Endothelial cell (in vitro differentiated cells): ENCODE measurements at places on chromosomes 3 and 15. TPM values are rescaled to one million over a fixed set of nuclear protein-coding genes. Genes with fewer than 3 reads are reported as not detected.

Gene GRK7
- total RNA-seq, result 0.10 TPM

Gene GOLGA8M
- 1.3 TPM for total RNA-seq

Gene FANCD2OS
- total RNA-seq, result not detected

Gene STRIT1
- not detected for total RNA-seq

Gene OSBPL10
- 61.0 TPM for total RNA-seq

Gene ZPLD1
- not detected for total RNA-seq

Gene ISL2
- 1.4 TPM for total RNA-seq

Gene GOLGA8G
- total RNA-seq, result not detected

Gene PPP1R14D
- total RNA-seq, result not detected

Gene IL17RB
- 0.33 TPM for total RNA-seq

Gene LRRC49
- total RNA-seq, result 4.2 TPM

Gene SV2B
- 0.26 TPM for total RNA-seq

DNA sequence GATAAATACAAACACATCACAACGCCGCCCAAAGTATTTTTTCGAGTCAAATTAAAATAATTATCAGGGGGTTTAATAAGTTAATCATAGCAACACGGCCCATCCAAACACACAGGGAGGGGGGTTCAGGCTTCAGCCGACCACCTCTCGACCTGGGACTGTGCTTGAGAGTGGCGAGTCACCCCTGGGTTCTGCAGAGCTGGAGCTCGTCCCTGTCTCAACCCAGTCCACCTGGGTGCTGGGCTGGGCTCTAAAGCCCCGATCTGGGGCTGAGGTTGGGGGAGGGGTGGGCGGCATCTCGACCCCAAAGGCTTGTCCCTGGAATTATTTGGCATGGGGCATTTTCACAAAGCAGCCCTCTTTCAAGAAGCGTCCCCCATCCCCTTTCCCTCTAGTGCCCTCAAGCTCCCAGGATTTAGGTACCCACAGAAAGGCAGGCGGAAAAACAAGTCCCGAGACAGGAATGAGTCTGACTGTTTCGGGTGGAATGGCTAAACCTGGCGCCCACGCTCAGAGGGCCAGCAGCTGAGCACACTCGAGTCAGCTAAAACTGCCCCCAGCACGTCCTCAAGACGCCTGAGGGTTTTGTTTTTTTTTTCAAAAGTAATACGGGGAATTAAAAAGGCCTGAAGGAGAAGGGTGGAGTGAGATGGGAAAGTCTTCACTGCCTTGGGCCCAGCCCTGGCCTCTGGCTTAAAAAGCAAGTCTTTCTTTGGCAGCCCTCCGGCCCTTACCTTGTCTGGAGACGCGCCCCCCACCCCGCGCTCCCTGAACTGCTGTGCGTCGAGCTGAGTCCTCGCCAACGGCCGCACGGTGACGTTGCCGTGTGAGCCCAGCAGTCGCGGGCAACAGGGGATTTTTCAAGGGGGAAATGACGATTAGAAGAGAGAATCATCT, 32.5 kb downstream of the NR2F2 start:
- peak; percentile 34 for DNase-seq
- H3K36me3 ChIP-seq, result no peaks in the 10 kb centered on the region
- peaks cover 44% of the 10 kb centered on the region for H3K27me3 ChIP-seq
- H3K27ac ChIP-seq, result no peak overlapping the region
- H3K4me1 ChIP-seq, result peaks cover 28% of the 10 kb centered on the region

DNA sequence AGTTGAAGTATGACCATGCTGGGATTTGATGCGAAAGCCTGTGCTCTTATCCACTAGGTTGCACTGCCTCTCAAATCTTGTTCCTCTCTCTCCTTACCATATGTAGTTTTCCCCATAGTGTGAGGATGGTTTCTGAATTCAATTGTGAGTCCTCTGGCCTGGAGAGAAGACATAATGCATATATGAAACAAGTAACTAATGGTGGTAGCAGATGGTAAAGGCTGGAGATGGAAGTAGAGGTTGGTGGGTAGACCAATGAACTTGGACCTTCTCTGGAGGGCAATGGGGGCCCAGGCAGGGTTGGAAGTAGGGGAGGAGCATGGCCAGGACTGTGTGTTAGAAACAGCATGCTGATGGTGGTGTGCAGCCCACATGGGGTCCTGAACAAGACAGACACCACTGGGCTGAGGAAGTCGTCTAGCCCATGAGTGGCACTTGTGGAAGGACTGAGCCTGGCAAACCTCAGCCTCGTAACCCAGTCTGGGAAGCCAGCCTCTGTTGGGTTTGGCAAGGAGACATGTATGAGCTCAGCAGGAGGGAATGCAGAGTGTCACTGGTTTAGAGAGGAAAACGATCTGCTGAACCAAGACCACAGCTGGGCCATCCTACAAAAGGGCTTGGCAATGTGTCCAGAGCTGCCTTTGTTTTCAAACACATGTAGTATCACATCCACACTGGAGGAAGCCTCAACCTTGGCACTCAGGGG, 18.5 kb upstream of the LMCD1 start:
- DNase-seq, result no peak
- H3K27me3 ChIP-seq, result no peaks in the 10 kb centered on the region
- H3K4me1 ChIP-seq, result peaks cover 4% of the 10 kb centered on the region
- H3K27ac ChIP-seq, result no peak overlapping the region
- no peaks in the 10 kb centered on the region for H3K36me3 ChIP-seq

DNA sequence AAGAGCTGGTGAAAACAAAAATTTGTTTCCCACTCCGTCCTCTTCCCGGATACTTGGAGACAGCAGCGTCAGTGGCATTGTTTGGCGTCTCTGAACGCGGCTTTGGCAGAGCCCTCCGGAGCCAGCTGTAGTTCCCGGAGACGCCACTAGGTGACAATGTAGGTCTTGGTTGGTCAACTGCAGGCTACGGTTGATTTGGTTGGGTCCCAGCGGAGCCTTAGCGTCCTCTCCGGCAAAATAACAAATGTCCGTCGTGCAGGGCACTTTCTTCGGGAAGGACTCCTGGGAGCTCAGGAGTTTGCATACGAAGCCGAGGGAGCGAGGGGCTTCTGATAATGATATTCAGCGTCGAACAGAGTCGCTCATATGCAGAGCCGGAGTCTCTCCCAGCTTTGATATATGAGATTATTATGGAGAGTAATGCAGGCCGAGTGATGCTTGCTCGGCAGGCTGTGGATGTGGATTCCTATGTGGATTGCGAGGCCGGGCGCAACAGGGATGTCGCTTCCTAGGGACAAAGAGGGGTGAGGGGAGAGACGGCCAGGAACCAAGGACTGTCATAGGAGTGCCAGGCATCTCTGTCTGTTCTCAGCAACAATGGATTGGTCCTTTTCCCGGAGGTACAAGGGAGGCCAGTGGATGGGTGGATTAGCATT, 74.8 kb downstream of the IL20RB start:
- H3K4me1 ChIP-seq, result peaks cover 15% of the 10 kb centered on the region
- peak overlapping the region; percentile 54 for H3K27ac ChIP-seq
- DNase-seq, result peak; percentile 98
- H3K4me3 ChIP-seq, result peak overlapping the region; percentile 72
- H3K27me3 ChIP-seq, result peaks cover 4% of the 10 kb centered on the region
- H3K36me3 ChIP-seq, result no peaks in the 10 kb centered on the region

- no peaks in the 10 kb centered on the region for H3K36me3 ChIP-seq
- peak overlapping the region; percentile 97 for H3K27ac ChIP-seq
- H3K27me3 ChIP-seq, result no peaks in the 10 kb centered on the region
- peaks cover 61% of the 10 kb centered on the region for H3K4me1 ChIP-seq
- no peak for DNase-seq
- H3K4me3 ChIP-seq, result no peak overlapping the region
Measured at GRCh38 chr3:42051384-42052131, 39.6 kb upstream of the TRAK1 start.

GRCh38 chr3:187773233-187774184, 28.2 kb upstream of the BCL6 start:
- DNase-seq, result no peak
- no peak overlapping the region for H3K4me3 ChIP-seq
- no peaks in the 10 kb centered on the region for H3K36me3 ChIP-seq
- H3K27ac ChIP-seq, result peak overlapping the region; percentile 33
- peaks cover 11% of the 10 kb centered on the region for H3K4me1 ChIP-seq

DNA sequence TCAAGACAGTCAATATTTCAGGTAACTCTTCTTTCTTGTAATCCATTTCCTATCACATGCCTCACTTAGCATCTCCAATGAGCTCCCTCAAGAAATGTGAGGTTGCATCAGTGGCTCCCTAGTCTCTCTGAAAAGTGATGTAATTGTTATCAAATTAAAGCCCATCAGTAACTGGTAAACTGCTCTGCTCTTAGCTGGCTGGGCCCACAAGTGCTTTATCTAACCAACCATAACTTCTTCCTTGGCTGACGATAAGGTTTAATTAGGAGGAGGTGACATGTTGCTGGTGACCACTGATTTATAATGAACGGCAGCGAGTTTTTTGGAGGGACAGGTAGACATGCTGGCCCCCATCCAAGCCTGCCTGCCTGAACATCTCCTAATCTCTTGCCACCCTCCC, 79.6 kb downstream of the RTP4 start:
- DNase-seq, result no peak
- no peaks in the 10 kb centered on the region for H3K27me3 ChIP-seq
- H3K4me3 ChIP-seq, result no peak overlapping the region
- no peaks in the 10 kb centered on the region for H3K4me1 ChIP-seq

- H3K27ac ChIP-seq, result no peak overlapping the region
- H3K4me3 ChIP-seq, result no peak overlapping the region
- DNase-seq, result no peak
- peaks cover 4% of the 10 kb centered on the region for H3K36me3 ChIP-seq
Measured at GRCh38 chr15:64249883-64250575, 87.2 kb upstream of the PPIB start.

- no peak overlapping the region for H3K27ac ChIP-seq
- peaks cover 24% of the 10 kb centered on the region for H3K36me3 ChIP-seq
- DNase-seq, result no peak
Measured at GRCh38 chr15:49619226-49619625, 1.4 kb downstream of the FAM227B start.

DNA sequence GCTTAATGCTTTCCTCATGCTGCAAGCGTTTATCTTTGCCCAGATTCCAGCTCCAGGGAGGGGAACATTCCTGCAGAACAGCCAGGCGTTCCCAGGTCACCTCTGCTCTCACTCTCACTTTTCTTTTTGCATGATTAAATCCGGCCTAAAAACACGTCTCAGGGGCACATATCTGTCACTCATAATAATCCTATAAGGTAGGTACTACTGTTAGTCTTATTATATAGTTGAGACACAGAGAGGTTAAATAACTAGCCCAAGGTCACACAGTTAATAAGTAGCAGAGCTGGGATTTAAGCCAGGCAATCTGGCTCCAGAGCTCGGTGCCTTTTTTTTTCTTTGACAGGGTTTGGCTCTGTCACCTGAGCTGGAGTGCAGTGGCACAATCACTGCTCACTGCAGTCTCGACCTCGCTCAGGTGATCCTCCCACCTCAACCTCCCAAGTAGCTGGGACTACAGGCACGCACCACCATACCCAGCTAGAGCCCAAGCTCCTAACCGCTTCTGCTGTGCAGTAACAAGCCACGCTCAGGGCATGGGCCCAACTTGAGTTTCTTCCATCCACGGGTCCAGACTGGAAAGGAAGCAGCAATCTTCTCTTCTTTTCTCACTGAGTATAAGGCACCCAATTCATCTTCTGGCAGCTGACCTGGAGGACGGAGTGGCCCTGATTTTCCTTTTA, 96.5 kb downstream of the LIPC start:
- DNase-seq, result no peak
- H3K36me3 ChIP-seq, result no peaks in the 10 kb centered on the region
- no peak overlapping the region for H3K4me3 ChIP-seq
- H3K27ac ChIP-seq, result no peak overlapping the region

- H3K27ac ChIP-seq, result no peak overlapping the region
- H3K27me3 ChIP-seq, result peaks cover 4% of the 10 kb centered on the region
- H3K4me3 ChIP-seq, result peak overlapping the region; percentile 98
- H3K36me3 ChIP-seq, result no peaks in the 10 kb centered on the region
- no peak for DNase-seq
- H3K4me1 ChIP-seq, result peaks cover 9% of the 10 kb centered on the region
Measured at GRCh38 chr3:183884097-183884426, 618 bp downstream of the PARL start.

DNA sequence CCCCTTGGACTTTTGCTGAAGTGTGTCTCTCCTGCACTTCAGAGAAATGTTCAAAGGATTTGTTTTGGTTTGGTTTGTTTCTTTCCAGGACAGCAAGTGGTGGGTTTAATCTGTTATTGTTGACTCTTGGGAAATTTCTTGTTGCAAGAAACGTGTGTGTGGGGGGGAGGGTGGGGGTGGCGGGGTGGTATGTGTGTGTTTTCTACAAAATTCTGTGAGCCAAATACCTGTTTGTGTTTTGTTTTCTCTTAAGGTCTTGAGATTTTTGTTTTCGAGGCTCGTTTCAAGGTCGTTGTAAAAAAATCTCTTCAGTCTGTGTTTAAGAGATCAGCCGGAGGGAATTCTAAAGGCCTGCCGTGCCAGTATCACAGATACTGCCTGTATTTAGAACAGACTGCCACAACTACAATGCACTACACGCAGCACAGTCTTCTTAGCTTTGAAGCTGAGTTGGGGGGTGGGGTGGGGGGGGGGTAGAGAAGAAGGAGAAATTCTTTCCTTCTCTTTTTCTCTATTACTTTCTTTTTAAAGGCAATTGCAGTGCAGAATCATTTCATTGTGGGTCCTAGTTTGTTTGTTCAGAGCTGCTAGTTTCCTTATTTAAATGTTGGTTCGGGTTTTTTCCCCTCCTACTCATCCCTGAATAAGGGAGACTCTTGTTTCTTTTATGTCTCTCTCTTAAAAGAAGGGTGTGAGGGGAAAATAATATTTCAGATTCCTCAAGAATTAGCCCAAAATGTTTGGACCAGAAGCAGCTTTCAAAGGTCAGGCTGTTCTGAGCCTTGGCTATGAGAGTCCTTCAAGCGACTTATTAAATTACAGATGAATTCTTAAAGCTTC, 1.4 kb upstream of the BCL6 start:
- peak overlapping the region; percentile 93 for H3K4me3 ChIP-seq
- H3K27me3 ChIP-seq, result peaks cover 3% of the 10 kb centered on the region
- H3K4me1 ChIP-seq, result peaks cover 39% of the 10 kb centered on the region
- H3K27ac ChIP-seq, result peak overlapping the region; percentile 99
- H3K36me3 ChIP-seq, result no peaks in the 10 kb centered on the region

GRCh38 chr15:92197746-92198145, 195.9 kb upstream of the ST8SIA2 start:
- H3K27ac ChIP-seq, result no peak overlapping the region
- H3K4me3 ChIP-seq, result no peak overlapping the region
- H3K27me3 ChIP-seq, result peaks cover 2% of the 10 kb centered on the region
- no peaks in the 10 kb centered on the region for H3K36me3 ChIP-seq
- no peaks in the 10 kb centered on the region for H3K4me1 ChIP-seq

DNA sequence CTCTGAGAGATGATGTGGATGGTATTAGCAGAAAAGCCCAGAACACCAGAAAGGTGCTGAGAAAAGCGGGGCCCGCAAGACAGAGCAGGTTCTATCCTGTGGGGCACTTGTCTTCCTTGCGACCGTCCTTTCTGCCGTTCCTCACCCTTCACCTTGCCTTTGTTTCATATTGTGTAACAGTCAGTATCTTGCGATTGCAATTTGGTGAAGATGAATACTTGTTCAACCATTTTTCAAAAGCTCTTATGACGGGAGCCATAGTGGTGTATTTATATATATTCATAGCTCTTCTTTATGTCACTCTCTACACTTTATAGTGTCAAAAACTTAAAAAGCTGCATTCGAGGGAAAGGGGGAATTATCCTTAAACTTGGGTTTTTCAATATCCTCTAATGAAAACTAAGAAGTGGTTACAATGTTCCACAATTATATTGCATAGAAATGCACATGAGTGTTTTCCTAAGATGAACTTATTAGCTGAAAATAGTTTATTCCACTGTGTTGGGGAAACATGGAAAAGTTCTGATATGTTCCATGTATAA, 797 bp downstream of the MAP3K13 start:
- peak overlapping the region; percentile 19 for H3K27ac ChIP-seq
- DNase-seq, result no peak
- peaks cover 10% of the 10 kb centered on the region for H3K4me1 ChIP-seq
- H3K27me3 ChIP-seq, result peaks cover 2% of the 10 kb centered on the region
- no peaks in the 10 kb centered on the region for H3K36me3 ChIP-seq

GRCh38 chr3:7158516-7158915, 297.6 kb downstream of the GRM7 start:
- H3K27me3 ChIP-seq, result peaks cover 1% of the 10 kb centered on the region
- no peak overlapping the region for H3K4me3 ChIP-seq
- no peak overlapping the region for H3K27ac ChIP-seq
- DNase-seq, result no peak
- no peaks in the 10 kb centered on the region for H3K36me3 ChIP-seq
